ENCODE measurements at places on chromosomes 1 and 21. TPM values are rescaled to one million over a fixed set of nuclear protein-coding genes. Genes with fewer than 3 reads are reported as not detected.

Gene KCND3
- total RNA-seq = 0.44 TPM

Gene CD34
- 0.07 TPM for total RNA-seq

Gene CAPN8
- total RNA-seq = 0.54 TPM

Gene LPAR3
- total RNA-seq = 27.2 TPM

Gene GSTM1
- total RNA-seq = not detected

Gene WLS
- total RNA-seq = 38.0 TPM

Gene TSPEAR
- total RNA-seq = not detected

Gene NEK2
- total RNA-seq = 50.2 TPM

Gene CD244
- total RNA-seq = not detected

Gene RPS6KC1
- 15.9 TPM for total RNA-seq

Gene NOTCH2
- 62.9 TPM for total RNA-seq

Gene NUF2
- 37.6 TPM for total RNA-seq

Gene PTAFR
- total RNA-seq = 1.3 TPM

Gene PRAMEF4
- not detected for total RNA-seq

Gene PDC
- total RNA-seq = not detected

Gene NPR1
- 0.07 TPM for total RNA-seq

Gene MNDA
- total RNA-seq = not detected

Gene SAMD13
- 14.9 TPM for total RNA-seq

Gene OR2AK2
- not detected for total RNA-seq

Gene TMOD4
- 1.8 TPM for total RNA-seq

Gene RYR2
- 0.02 TPM for total RNA-seq

Gene LENEP
- total RNA-seq = 0.42 TPM

Gene TEDDM1
- total RNA-seq = not detected

Gene C8A
- total RNA-seq = 0.10 TPM

Gene RNF187
- 137 TPM for total RNA-seq

Gene PRMT6
- total RNA-seq = 7.3 TPM

Gene IRF6
- 35.2 TPM for total RNA-seq

Gene RGS16
- total RNA-seq = 6.5 TPM

Gene MTARC2
- 16.6 TPM for total RNA-seq

Gene LCE1E
- not detected for total RNA-seq

Gene GNAT2
- 0.76 TPM for total RNA-seq

Gene PYHIN1
- not detected for total RNA-seq

Gene FCRLA
- 0.25 TPM for total RNA-seq

Gene ORC1
- total RNA-seq = 25.6 TPM

Gene HSD3B2
- 1.4 TPM for total RNA-seq

Gene LCE2C
- total RNA-seq = not detected

Gene GPR25
- not detected for total RNA-seq

Gene C1orf115
- 16.8 TPM for total RNA-seq

Gene MCOLN2
- total RNA-seq = 11.3 TPM

Gene NFIA
- total RNA-seq = 17.2 TPM
